Fibroblast of skin of abdomen (primary cell): ENCODE measurements at places on chromosomes 11 and 22.

DNA sequence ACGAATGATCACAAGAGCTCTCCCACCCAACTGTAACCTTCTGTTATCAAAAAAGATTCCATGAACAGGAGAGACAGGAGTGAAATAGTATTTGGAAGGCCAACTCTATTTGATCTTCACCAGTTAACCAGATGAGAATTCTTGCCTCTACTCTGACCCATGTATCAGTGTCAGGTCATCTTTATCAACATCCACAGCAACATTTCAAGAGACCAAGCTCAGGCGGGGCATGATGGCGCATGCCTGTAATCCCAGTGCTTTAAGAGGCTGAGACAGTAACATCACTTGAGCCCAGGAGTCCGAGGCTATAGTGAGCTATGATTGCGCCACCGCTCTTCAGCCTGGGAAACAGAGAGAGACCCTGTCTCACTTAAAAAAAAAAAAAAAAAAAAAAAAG is 62.3 kb downstream of the GAB2 start:
- no peak for DNase-seq

GRCh38 chr11:60206616-60207015 is 23.7 kb upstream of the MS4A6A start:
- DNase-seq: no peak

DNA sequence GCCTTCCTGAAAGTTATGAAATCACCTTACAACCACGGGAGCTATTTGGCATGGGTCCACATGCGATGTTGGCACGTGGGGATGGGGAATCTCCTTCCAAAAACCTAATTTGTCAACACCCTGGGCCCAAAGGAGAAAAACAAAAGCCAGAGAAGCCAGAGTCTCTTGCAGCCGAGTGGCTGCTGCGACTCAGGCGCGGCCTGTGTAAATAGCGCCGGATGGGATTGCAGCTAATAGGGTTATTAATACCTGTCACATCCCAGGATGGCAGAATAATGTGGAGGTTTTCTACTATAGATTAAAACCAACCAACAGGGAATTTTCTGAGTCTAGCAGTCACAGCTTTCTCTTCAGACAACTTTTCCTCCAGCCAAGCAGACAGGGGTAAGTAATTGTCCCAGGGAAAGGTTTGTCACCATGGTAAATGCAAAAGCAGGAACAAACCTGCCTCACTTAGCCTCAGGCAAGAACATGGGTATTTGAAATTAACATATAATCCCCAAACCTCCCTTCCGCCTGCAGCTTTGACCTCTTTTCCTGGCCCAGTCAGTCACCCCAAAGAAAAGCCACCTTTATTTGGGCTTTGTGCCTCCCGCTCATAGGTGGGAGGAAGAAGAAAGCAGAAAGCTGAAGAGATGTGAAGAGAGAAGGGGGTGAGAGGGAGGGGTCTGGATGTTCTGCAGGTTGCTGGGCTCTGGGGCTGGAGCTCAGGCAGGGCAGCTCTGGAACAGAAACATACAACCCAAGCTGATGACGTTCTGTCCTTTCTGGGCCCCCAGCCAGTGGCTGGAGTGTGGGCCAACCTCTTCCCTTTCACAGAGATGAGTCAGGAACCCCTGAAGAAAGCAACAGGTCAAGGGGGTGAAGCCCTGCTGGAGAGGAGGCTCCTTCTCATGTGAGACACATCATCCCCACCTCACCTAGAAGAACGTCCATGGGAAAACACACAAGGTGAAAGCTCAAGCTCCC is 376.5 kb downstream of the NXPE2 start:
- no peak for DNase-seq

GRCh38 chr22:48753381-48753730 is 1074.3 kb downstream of the BRD1 start:
- no peak for DNase-seq

DNA sequence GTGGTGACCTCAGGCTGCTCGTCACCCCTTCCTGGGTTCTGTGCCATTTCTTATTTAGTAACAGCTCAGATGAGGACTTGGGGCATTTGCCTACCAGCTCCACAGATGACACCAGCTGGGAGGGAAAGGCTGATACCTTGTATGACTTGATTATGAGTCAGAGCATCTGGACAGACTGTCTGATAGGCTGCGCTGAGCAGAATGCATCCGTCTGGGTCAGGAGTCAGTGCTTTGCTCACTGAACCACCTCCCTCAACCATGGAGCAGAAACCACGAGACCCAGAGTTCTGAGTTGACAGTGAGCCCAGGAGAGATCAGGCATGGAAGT is 6.8 kb downstream of the ST14 start:
- DNase-seq: peak; percentile 90

DNA sequence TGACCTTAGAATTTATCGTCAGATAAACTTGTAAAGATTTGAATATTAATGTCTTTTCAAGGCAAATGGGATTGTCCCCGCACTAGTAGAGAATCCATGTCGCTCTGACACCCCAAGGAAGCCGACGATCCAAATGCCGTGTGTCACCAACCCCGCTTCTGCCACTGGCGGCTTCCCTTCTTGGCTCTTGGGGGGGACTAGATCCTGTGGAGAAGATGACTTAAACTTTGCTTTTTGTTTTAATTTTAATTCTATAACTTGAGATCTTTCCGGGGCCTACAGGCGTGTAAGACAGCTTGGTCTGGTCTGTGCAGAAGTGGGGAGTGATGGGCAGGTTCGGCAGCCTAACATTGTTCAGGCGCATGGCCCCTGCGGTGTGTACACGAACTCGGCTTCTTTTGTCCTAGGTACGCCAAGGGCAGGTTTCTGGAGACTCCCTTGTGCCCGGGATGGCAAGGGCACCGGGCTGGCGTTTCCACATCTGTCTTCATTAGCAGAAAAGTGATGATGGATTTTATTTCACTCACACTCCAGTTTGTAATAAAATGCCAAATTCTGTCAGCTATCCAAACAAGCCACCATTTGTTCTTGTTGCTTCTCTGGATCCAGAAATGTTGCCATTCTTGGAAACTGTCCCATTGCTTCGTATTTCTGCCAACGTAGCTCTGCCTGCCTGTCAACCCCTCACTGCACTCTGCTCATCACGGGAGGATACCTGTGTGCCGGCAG is 6.7 kb downstream of the YDJC start:
- no peak for DNase-seq

DNA sequence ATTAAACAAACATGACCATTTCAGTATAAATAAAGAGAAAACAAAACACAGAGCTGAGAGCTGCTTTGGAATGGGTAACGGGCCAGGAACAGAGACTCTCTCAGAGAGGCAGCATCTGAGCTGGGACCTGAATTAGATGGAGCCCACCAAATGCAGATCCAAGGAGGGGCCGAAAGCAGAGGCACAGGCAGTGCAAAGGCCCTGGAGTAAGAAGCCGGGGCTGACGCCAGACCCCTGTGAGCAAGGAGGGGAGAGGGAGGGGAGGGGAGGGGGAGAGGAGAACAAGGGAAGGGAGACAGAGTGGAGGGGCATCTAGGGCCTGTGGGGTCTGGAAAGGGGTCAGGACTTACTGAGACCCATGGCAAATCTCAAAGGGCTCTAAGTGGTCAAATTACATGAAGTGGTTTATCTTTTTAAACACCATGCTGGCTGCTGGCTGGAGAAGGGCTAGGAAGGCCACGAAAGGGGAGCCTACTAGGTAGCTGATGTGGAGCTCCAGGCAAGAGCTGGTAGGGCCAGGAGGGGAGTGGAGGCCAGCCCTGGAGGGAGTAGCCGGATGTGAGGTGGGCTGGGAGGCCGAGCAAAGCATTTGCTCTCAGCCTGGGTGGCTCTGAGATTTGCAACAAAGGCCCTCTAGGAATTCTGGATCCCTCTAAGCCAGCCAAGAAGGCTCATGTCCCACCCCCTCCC is 3.2 kb downstream of the OSBPL5 start:
- DNase-seq: no peak

DNA sequence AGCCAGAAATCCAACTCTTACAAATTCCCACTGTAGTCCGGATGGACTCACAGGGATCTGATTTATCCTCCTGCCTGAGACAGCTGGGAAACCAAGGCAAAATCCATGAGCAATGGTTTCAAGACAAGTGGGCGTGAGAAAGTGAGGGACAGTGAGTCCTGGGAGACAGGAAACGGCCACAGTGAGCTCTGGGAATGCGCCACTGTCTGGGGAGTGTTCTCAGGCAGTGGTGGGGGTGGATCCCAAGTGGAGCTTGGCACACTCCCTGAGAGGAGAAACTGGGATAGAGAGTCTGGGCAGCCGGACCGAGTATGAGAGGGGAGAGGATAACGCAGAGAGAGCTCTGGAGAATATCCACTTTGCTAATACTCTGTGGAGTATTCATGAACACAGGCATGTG is 9.8 kb downstream of the IL17REL start:
- DNase-seq: no peak

DNA sequence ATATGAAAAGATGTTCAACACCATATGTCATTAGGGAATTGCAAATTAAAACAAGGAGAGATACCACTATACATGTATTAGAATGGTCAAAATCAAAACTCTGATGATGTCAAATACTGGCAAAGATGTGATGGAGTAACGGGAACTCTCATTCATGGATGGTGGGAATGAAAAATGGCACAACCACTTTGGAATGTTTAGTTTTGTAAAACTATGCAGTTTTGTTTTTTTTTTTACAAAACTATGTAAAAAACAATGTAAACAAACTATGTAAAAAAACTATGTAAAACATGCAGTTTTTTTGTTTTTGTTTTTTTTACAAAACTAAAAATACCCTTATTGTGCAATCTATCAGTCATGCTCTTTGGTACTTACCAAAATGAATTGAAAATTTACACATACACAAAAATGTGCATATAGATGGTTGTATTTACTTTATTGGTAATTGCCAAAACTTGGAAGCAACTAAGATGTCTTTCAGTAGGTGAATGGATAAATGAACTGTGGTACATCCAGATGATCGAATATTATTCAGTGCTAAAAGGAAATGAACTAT is 5.0 kb upstream of the USP47 start:
- no peak for DNase-seq

- peak; percentile 99 for DNase-seq
Measured at GRCh38 chr11:35214792-35215193, 75.8 kb downstream of the CD44 start.

GRCh38 chr22:44459551-44459950 is 38.5 kb downstream of the RTL6 start:
- DNase-seq: no peak

GRCh38 chr11:61480994-61481335 is 27.6 kb upstream of the LRRC10B start:
- DNase-seq: no peak

DNA sequence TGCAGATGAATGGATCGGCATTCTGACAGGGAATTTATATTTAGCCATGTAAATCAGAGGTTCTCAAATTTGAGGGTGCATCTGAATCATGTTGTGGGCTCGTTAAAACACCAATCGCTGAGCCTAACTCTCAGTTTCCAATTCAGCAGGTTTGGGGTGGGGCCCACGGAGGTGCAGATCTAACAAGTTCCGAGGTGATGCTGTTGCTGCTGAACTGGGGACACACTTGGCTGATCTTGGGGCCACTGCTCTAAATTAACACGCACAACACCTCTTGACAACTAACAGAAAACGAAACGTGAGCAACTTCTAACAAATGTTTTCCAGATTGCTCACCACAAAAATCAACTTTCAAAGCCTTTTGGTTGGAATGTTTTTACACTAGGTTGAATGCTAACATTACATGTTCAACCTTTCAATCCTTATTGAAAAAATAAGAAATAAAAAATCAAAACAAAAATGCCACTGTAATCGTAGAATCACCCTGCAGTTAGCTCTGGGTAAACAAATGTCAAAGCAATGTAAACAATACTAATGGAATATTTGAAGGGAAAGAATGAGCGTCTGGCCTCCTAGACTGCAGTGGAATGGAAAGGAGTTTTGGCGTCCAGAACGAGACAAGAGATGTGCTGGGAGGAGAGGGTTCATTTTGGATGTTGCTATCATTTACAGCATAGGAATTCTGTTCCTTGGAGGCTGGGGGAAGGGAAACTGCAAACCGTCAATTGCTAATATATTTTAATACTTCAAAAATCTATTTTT is 68.3 kb upstream of the SLC6A5 start:
- no peak for DNase-seq

- DNase-seq: peak; percentile 41
Measured at GRCh38 chr11:10305964-10306918, 1.4 kb downstream of the ADM start.
